Activated naive CD8-positive, alpha-beta T cell treated with anti-CD3 and anti-CD28 coated beads, Interleukin-2, amount 10 ng/mL, durations not matched to agents 7 days and 5 days (primary cell): ENCODE measurements at places on chromosomes 2 and 18. TPM values are rescaled to one million over a fixed set of nuclear protein-coding genes. Genes with fewer than 3 reads are reported as not detected.

DNA sequence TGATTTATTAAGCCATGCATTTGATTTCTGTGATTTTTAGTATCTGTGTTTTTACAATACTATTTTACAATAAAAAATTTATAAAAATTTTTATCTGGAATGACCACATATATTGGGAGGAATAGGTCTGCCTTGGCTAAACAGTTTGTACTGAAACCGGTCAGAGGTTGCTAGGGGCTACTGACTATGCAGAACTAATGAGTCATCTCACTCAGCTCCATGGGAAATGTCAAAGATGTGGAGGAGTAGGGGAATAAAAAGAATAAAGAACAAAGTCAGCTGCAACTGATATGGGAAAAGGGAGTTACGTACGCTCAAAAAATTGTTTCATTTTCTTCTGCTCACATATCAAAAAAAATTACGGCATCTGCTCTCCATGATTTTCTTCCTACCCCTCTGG lies 8.6 kb upstream of the TMEM163 start:
- peaks cover 33% of the 10 kb centered on the region for H3K27me3 ChIP-seq
- no peak for DNase-seq
- H3K4me1 ChIP-seq = no peaks in the 10 kb centered on the region
- no peak overlapping the region for H3K27ac ChIP-seq

Gene GPR45
- total RNA-seq = not detected

Gene CENPO
- 39.0 TPM for total RNA-seq

DNA sequence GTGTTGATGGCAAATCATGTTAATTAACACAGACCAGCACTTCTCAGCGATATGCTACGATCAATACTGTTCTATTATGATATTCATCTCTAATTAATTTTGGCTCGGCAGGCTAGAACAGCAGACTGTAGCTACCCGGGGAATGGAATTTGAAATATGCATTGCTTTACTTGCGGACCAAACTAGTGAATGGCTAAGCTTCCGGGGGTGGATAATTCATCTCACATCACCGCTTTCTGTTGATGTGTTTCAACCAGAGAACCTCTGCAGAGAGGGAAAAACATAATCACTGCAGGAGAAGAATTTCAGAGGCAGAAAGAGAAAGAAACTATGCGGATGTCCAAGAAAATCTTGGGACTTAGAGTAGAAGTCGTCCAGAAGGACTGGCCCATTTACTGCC lies 490.9 kb downstream of the STK39 start:
- no peaks in the 10 kb centered on the region for H3K4me1 ChIP-seq
- no peaks in the 10 kb centered on the region for H3K27me3 ChIP-seq
- H3K36me3 ChIP-seq = no peaks in the 10 kb centered on the region
- no peak overlapping the region for H3K4me3 ChIP-seq
- DNase-seq = no peak

- no peaks in the 10 kb centered on the region for H3K4me1 ChIP-seq
- H3K27ac ChIP-seq = no peak overlapping the region
- no peaks in the 10 kb centered on the region for H3K27me3 ChIP-seq
These were observed 278.7 kb downstream of the FSIP2 start for GRCh38 chr2:186017278-186017677.

DNA sequence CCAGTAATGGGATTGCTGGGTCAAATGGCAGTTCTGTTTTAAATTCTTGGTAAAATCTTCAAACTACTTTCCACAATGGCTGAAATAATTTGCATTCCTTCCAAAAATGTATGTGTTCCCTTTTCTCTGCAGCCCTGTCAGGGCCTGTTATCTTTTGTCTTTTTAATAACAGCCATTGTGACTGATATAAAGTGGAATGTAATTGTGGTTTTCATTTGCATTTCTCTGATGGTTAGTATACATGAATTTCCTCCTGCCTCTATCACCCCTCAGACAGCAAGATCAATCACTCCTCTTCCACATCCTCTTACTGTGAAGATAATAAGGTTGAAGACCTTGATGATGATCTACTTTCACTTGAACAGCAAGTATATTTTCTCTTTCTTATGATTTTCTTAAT lies 304.8 kb upstream of the FSIP2 start:
- H3K27ac ChIP-seq = no peak overlapping the region
- no peaks in the 10 kb centered on the region for H3K27me3 ChIP-seq
- no peaks in the 10 kb centered on the region for H3K36me3 ChIP-seq
- H3K4me3 ChIP-seq = no peak overlapping the region
- no peak for DNase-seq

Gene PROM2
- total RNA-seq = 1.0 TPM

DNA sequence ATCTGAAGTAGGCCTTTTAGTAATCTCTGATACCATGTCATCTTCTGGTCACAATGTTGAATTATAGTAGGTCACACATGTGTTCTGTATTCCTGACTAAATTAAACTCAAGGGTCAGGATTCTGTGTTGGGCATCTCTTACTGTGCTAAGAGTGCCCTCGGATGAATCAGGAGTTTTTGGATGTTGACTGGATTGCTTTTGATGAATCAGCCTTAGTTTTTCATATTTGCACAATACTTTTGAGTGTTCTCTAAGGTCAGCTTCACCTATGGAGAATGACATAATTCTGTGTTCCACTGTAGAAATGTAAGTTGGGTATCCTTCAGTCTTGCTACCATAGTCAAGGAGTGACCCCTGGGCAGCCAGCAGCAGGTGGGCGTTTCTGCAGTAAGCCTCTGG lies 190.1 kb downstream of the PTPRM start:
- H3K4me3 ChIP-seq = no peak overlapping the region
- H3K4me1 ChIP-seq = no peaks in the 10 kb centered on the region
- no peaks in the 10 kb centered on the region for H3K27me3 ChIP-seq
- H3K36me3 ChIP-seq = no peaks in the 10 kb centered on the region
- DNase-seq = no peak

DNA sequence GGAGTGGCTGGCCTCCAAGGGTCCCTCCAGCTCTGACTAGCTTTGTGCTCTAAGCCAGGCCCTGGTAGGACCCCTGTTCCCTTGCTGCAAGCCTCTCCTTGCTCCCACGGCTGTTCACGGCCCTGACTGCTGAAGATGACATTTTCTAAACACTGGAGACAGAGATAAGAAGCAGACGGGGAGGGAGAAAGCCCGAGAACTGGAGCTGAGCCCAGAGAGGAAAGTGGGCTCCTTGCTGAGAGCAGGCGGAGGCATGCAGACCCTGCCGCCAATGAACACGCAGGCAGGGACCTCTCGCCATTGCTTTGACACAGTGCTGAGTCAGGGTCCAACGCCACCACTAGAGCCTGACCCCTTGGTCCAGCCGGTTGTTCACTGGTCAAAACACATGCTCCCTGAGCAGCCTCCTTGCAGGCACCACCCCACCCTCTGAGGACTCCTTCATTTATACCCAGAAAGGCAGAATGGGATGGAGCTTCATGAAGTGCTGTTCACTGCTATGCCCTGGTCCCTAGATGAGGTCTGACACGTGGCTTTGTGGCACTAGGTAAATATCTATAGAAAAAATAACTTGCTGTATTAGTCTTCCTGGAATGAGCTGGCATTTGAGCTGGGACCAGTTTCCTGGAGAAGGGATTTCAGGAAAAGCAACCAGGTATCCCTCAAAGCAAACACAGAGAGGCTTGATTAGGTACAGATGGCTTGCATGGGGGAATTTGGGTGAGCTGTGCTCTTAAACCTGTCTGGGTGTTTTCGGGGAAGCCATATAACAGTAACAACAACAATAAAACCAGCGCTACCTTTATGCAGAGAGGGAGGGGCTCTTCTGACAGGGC lies 65.7 kb downstream of the MCFD2 start:
- H3K27ac ChIP-seq = no peak overlapping the region
- no peaks in the 10 kb centered on the region for H3K4me1 ChIP-seq
- no peak for DNase-seq
- H3K27me3 ChIP-seq = peaks cover 9% of the 10 kb centered on the region
- no peak overlapping the region for H3K4me3 ChIP-seq

Gene MLPH
- not detected for total RNA-seq

Gene PLGLB1
- total RNA-seq = 14.0 TPM

GRCh38 chr2:11430729-11431128 lies 35.2 kb downstream of the E2F6 start:
- H3K4me3 ChIP-seq = no peak overlapping the region
- H3K27ac ChIP-seq = no peak overlapping the region
- H3K4me1 ChIP-seq = no peaks in the 10 kb centered on the region
- H3K27me3 ChIP-seq = no peaks in the 10 kb centered on the region
- no peak for DNase-seq

GRCh38 chr18:11224153-11224552 lies 74.8 kb upstream of the PIEZO2 start:
- DNase-seq = no peak
- H3K4me3 ChIP-seq = no peak overlapping the region
- no peak overlapping the region for H3K27ac ChIP-seq
- no peaks in the 10 kb centered on the region for H3K27me3 ChIP-seq
- no peaks in the 10 kb centered on the region for H3K4me1 ChIP-seq
- H3K36me3 ChIP-seq = no peaks in the 10 kb centered on the region

Gene SCN1A
- total RNA-seq = not detected

- DNase-seq = no peak
- H3K36me3 ChIP-seq = no peaks in the 10 kb centered on the region
- H3K27me3 ChIP-seq = no peaks in the 10 kb centered on the region
- H3K27ac ChIP-seq = no peak overlapping the region
These were observed 70.6 kb upstream of the TCF4 start for GRCh38 chr18:55658598-55658997.

- no peaks in the 10 kb centered on the region for H3K4me1 ChIP-seq
- H3K4me3 ChIP-seq = no peak overlapping the region
These were observed 2.5 kb downstream of the DCC start for GRCh38 chr18:52342456-52342855.

GRCh38 chr2:83826577-83826976 lies 632.5 kb downstream of the SUCLG1 start:
- DNase-seq = no peak
- no peak overlapping the region for H3K27ac ChIP-seq
- no peaks in the 10 kb centered on the region for H3K4me1 ChIP-seq
- no peak overlapping the region for H3K4me3 ChIP-seq
- no peaks in the 10 kb centered on the region for H3K36me3 ChIP-seq
- H3K27me3 ChIP-seq = no peaks in the 10 kb centered on the region

DNA sequence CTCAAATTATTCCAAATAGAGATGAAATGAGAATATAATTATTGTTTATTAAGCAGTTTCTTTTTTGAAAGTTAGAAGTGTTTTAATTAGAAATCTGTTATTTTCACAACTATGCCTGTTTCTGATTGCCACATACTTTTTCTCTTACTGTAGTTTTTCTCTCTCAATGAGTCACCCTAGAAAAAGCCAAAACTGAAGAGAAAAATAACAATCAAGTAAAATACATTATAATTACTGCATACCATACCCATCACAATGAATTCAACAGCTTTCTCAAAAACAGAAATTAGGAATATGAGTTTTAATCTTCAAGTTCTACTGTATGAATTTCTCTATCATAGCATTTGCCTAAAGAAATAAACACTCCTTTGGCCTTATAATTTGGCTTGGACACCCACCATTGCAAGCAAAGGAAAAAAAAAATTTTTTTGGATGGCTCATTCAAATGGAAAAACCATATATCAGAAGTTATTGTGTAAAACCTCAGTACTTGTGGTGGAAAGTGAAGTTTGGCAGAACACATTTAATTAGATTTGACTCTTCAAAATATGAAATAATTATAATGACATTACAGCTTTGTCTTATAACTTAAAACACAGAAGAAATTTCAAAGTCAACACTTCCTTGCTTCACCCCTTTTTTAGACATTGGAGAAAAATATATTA lies 138.5 kb downstream of the DYM start:
- H3K27ac ChIP-seq = no peak overlapping the region
- H3K4me1 ChIP-seq = peaks cover 4% of the 10 kb centered on the region
- H3K4me3 ChIP-seq = no peak overlapping the region
- H3K27me3 ChIP-seq = no peaks in the 10 kb centered on the region

Gene TUBA3E
- total RNA-seq = not detected

Gene SP140
- total RNA-seq = 58.7 TPM

Gene REG1A
- total RNA-seq = not detected

DNA sequence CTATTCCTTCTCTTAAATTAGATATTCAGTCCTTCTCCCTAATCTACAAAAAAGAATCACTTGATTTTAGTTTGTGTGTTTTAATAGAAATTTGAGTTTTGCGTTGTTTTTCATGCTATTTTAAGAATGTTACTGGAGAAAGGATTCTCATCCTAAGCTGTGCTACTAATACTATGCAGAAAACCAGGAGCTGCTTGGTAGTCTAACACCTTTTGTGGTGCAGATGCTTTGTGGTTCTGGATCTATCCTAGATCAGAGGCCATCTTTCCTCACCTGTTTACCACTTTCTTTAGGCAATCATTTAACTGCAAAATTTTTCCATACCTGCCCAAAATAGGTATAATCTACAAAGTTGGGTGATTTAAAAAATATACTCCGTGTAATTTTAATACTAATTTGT lies 823.6 kb downstream of the CPS1 start:
- H3K36me3 ChIP-seq = no peaks in the 10 kb centered on the region
- H3K27ac ChIP-seq = no peak overlapping the region
- no peaks in the 10 kb centered on the region for H3K4me1 ChIP-seq
- no peaks in the 10 kb centered on the region for H3K27me3 ChIP-seq
- H3K4me3 ChIP-seq = no peak overlapping the region

DNA sequence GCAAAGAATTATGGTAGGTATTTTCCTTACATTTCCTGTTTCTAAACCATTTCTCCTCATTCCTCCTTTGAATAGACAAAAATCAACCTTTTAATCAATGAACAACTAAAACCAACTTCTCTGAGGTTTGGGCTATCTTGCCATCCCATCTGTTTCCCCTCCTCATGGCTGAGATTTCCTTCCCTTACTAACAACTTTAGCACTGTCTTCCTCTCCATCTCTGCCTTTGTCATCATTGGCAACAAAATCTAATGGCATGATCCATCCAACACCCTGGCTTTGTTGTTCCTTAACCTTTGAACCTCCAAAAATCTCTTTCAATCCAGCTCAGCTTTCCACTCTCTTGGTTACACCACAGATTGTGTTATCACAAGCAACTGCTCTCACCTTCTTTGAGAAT lies 95.3 kb upstream of the FAM136A start:
- no peak overlapping the region for H3K27ac ChIP-seq
- H3K4me3 ChIP-seq = no peak overlapping the region
- DNase-seq = no peak
